Fibroblast of upper back skin (primary cell): ENCODE measurements at places on chromosomes 7 and 10.

GRCh38 chr7:131244259-131244852 lies 83.3 kb upstream of the MKLN1 start:
- DNase-seq: peak; percentile 96

DNA sequence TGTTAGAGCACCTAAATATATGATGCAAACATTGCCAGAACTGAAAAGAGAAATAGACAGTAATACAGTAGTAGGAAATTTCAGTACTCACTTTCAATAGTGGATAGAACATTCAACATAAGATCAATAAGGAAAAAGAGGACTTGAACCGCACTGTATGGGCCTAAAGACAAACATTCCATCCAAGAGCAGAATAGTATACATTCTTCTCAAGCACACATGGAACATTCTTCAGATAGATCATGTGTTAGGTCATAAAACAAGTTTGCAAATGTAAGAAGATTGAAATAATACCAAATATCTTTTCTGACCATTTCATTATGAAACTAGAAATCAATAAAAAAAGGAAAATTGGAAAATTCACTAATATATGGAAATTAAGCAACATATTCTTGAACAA lies 185.4 kb upstream of the FOXP2 start:
- peak; percentile 51 for DNase-seq

- no peak for DNase-seq
Measured at GRCh38 chr10:77252380-77253146, 385.0 kb downstream of the KCNMA1 start.

DNA sequence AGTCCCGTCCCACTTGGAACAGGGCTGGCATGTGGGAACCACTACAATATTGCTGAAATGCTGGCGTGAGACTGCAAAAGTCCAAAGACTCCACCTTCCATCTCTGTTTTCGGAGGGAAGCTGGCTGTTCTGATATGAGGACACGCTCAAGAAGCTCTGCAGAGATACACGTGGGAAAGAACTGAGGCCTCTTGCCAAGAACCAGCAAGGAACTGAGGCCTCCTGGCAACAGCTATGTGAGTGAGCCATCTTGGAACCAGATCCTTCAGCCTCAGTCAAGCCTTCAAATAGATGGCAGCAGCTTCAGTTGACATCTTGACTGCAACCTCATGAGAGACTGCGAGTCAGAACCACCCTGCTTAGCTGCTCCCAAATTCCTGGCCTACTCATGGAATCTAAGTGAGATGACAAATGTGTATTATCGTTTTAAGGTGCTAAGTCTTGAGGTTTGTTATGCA lies 30.8 kb downstream of the SGMS1 start:
- DNase-seq: peak; percentile 31

DNA sequence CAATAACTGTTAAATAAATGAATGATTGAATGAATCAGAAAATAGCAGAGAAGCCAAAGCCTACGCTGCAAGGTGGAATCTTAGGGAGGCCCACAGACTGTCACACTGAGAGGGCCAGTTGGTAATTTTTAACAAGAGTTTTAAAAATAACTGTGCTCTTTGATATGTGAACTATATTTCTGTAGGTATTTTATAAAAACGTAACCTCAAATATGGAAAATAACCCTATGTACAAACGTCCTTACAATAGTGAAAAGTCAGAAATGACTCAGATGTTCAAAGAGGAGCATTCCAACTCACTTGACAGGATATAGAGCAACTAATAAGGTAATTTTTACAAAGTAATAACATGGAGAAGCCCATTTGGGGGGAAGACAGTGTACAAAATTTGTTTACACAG lies 18.9 kb upstream of the TMEM273 start:
- no peak for DNase-seq

DNA sequence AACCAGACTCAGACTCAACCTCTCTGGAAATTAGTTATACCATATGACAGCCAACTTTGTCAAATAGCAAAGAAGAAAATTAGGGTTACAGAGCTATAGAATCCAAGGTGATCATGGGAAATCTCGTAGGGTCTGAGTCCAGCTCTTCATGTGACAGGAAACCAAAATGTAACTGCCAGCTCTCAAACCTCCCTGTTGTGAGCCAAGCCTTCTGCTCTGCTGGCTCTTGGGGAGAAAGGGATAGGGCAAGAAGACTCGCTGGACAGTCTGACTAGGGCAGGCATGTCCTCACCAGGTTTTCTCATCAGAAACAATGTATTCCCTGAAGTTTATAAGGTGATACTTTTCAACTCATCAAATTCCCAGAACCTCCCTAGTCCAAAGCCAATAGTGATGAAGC lies 63.0 kb downstream of the CDHR3 start:
- no peak for DNase-seq

GRCh38 chr10:109741712-109742111 lies 181.6 kb downstream of the XPNPEP1 start:
- no peak for DNase-seq

DNA sequence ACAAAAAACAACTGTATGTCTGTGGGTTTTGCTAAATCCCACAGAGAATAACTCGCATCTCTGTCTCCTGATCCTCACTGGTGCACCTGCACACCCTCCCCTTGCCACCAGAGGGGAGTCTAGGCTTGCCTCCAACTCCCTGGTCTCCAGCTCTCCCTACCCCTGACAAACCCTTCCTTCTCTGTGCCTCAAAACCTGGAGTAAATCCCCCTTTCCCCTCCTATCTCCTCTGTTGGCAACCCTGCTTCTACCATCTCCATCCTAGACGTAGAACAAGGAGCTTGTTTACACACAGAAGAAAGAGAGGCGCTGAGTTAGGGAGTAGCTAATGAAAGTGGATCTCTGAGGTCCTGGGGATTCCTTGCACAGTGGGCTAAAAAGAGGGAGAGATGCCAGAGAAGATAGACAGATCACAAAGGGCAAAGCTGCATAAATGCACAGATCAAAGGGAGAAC lies 6.0 kb downstream of the MBLAC1 start:
- peak; percentile 62 for DNase-seq

DNA sequence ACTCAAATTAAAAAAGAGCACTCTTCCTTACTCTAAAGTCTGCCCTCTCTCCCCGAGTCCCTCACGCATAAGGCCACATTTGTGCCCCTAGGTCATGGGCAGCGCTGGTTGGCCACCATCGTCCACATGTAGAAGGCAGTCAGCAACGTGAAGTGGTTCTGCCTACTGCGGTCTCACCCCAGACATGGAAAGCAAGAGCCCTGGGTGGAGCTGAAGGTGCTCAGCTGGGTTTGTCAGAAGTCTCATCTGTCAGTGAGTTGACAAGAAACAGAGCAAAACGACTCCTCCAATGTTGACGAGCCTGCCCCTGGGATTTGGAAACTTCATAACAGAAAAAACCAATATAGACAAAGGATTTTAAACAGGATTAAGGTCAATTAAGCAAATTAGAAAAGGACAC lies 192.3 kb upstream of the PRSS58 start:
- DNase-seq: no peak

- DNase-seq: no peak
Measured at GRCh38 chr7:72710983-72711382, 117.0 kb downstream of the TYW1B start.
